ENCODE measurements at places on chromosomes 2 and 18.

DNA sequence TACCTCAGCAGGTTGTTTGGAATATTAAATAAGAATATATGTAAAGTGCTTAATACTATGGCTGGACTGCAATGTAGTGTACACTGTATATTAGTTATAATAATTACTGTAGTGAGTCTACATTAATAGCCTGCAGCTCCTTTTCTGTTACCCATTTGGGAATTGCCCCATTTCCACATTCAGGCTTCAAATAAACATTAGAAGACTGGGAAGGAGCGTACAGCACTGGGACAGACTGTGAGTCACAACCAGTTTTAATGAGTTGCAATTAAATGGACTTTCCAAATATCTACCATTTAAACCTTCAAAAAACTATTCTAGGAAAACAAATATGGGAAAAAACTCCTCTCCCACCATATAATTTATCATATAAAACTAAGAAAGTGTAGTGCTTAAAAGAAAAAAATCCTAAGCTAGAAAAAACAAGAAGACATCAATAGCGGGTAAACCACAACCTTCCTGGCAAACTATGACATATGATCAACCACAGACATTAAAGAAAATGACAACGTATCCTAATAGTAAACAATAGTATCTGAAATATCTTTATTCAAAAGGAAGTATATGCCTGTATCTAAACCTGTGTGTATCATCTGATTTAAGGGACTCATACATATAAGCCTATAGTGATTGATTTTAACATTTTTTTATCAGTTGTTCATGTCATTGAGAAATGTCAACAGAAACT lies 86.1 kb downstream of the TRIP12 start:
- no peak for DNase-seq

DNA sequence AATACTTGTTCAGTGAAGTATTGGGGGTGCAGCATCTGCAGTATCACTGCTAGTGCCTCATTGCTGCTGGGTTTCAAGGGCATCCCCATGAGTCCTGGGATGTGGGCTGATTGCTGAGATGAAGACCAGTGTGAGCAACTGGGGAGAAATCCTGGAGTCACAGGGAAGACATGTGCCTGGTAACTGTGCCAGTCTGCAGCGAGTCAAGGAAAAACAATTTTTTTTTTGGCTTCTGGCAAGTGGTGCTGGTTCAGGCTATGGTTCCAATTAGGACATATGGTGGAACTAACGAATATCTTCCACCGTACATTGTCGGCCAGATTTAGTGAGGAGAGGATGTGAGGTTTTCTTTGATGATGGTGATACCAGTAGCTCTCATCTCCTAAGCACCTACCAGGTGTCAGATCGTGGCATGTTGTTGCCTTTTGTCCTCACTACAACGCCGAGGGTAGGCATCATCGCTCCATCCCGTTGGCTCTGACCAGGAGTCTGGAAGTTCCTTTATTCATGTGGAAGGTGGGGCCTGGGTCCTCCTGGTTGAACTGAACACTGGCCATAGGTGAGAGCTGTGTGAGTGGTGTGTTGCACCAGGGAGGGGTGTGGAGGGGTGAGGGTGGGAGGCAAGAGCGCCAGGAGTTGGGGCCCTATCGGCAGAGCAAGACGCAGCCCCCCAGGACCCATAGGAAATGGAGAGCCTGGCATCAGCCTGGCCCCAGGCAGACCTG lies 118.0 kb upstream of the HS6ST1 start:
- DNase-seq: no peak

DNA sequence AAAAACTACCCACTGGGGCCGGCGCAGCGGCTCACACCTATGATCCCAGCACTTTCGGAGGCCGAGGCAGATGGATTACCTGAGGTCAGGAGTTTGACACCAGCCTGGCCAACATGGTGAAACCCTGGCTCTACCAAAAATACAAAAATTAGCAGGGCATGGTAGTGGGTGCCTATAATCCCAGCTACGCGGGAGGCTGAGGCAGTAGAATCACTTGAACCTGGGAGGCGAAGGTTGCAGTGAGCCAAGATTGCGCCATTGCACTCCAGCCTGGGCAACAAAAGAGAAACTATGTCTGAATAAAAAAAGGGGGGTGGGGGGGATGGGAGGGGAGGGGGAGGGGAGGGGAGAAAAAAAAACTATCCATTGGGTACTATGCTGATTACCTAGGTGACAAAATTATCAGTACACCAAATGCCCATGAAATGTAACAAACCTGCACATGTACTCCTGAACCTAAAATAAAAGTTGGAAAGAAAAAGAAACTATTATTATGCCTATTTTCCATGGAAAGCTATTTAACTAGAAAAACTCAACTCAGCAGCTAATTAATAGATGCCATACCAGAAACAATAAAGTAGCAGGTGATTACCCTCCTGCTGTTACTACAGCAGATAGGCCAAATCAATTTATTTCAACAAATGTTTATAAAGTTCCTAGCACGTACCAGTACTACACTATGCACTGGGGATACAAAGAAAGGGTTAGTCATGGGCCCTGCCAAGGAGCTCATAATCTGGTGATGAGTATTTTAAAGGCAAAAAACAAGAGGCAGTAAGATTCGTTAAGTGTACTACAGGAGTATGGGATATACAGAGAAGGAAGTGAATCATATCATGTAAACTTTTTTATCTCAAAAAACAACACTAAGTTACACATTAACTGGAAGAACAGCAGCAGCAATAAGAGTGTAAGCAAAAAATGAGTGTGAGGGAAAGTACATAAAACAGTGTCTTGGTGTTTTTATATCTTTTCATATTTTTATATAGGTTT lies 112.8 kb upstream of the SLC39A10 start:
- DNase-seq: no peak

DNA sequence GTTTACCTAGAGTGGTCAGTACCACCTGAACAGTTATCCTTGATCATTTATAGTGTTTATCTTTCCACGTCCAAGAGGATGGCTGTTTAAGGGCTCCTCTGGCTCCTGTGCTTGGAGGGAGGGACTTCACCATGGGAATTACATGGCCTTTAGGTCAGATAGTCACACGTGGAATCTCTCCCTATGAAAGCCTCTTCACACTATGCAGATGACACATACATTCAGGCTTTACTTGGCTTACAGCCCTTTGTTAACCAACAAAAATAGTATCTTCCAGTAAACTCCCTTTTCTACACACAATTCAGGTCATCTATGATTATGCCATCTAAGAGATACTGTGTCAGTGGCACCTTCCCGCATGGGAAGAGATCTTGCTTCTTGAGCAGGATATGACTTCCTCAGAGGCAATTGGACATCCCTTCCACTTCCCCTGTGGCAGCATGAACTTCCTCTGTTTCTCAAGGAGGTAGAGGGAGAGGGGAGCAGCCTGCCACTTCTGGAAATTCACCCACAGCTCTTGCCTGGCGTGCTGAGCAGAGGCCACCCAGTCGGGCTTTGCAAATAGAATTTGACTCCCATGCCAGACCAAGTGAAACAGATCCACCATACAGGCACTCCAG lies 53.5 kb downstream of the COLEC12 start:
- no peak for DNase-seq

DNA sequence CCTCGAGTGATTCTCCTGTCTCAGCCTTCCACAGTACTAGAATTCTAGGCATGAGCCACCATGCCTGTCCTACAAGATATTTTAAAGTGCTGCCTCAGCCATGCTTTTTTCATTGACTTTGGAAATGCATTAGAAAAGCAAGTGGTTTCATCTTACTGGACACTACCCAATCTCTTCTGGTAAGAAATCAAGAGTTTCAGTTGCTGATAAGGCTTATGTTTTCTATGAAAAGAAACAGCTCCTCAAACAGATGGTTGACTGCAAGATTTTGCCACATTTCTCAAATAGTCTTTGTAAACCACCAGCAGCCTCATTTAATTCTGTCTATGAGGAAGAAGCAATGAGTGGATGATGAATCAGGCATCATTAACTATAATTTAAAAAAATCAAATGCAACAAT lies 264.5 kb upstream of the LRP1B start:
- no peak for DNase-seq

GRCh38 chr2:183995632-183996031 lies 602.7 kb upstream of the ZNF804A start:
- DNase-seq: peak; percentile 87

GRCh38 chr18:10301831-10302483 lies 152.5 kb upstream of the APCDD1 start:
- DNase-seq: no peak

DNA sequence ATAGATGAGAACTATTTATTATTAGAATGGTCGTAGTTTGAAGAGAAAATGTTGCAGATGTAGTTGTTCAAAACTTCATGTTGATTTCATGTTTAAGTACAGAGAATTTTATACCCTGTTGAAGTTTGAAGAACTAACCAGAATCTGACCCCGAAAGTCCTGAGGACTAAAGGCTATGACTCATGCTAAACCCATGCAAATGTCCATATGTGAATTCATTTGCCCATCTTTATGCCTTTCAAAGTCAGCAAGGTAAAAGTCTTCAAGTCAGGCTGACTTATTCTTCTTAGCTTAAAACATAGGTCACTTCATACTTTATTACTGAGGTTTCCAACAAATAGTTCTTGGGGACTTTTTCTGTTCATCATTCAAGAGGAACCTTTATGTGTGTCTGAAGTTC lies 185.5 kb downstream of the CCDC85A start:
- no peak for DNase-seq

DNA sequence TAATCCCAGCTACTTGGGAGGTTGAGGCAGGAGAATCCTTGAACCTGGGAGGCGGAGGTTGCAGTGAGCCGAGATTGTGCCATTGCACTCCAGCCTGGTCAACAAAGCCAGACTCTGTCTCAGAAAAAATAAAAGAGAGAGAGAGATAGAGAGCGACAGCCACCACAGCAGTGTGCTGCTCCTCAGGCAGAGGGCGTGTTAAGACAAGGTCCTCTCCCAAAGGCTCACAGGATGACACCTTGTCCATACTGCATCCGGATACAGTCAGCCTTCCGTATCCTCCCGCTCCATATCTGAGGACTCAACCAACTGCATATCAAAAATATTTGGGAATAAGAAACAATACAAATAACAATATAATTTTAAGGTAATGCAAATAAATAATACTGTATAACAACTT lies 20.1 kb downstream of the ARL4C start:
- no peak for DNase-seq

GRCh38 chr18:36695806-36696205 lies 133.0 kb downstream of the TPGS2 start:
- no peak for DNase-seq

GRCh38 chr2:222468346-222468745 lies 44.0 kb downstream of the SGPP2 start:
- DNase-seq: peak; percentile 8

GRCh38 chr2:19810637-19811036 lies 91.1 kb downstream of the TTC32 start:
- DNase-seq: no peak

DNA sequence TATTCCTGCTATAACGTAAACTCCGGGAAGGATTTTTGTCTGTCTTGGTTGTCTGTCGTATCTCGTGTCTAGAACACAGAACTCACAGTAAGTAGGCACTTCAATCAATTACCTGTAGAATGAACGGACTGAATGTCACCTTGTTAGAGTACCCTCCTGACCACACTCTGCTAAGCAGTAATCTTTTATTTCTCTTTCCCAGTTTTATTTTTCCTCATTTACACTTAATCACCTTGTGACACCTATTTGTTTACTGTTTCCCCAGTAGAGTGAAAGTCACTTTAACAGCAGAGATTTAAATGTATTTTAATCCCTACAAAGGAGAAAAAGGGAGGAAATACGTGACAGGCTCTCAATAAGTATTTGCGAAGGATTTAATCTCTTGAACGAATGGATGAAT lies 514 bp upstream of the EPB41L5 start:
- DNase-seq: no peak

GRCh38 chr2:234451242-234451641 lies 45.6 kb downstream of the ARL4C start:
- DNase-seq: no peak

- no peak for DNase-seq
Observed at GRCh38 chr2:136696438-136696837, 68.9 kb upstream of the THSD7B start.

- DNase-seq: peak; percentile 61
Observed at GRCh38 chr18:27599202-27599829, 414.2 kb upstream of the CHST9 start.

DNA sequence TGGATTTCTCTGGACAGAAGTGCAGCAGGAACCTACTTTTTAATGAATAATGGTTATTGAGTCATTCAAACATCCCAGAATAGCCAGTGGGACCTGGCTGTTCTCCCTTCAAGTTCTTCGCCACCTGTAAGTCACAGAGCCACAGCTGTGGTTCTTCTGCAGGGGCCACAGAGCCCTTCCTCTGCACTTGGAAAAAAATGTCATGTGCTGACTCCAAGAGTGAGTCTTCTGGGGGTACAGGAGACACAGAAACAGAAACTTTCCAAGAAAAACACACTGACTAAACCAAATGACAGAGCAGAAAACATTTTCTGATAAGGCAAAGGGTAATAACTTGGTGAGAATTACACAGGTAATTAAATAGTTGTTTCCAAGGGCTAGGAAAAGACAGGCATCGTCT lies 68.7 kb upstream of the FN1 start:
- DNase-seq: no peak

- no peak for DNase-seq
Observed at GRCh38 chr2:45505138-45505537, 105.9 kb downstream of the SRBD1 start.

- peak; percentile 60 for DNase-seq
Observed at GRCh38 chr2:109510136-109511028, 103.4 kb downstream of the SEPTIN10 start.

DNA sequence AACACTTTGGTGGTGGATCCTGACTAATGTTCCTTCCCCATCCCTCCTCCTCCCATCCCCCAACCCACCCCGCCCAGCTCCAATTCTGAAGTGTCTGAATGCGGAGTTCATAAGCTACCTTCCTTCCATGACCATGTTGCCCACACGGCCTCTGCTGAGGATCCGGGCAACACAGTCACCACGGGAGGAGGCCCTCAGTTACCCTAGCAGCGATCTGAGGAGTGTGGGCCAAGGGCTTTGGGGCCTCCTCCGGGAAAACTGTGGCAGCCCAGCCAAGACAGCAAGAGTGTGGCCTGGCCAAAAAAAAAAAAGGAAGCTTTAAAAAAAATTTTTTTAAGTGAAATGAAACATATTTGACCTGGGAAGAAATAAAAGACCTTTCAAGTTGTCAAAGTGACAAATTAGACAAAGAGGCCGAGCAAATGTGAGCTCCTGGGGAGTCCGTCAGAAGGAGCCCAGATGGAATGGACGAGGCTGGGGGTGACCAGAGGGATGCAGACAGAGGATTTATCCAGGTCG lies 169.0 kb upstream of the PKDCC start:
- DNase-seq: no peak

GRCh38 chr2:219296142-219296541 lies 13.1 kb downstream of the PTPRN start:
- no peak for DNase-seq

GRCh38 chr18:61980355-61980754 lies 87.5 kb upstream of the RNF152 start:
- no peak for DNase-seq

DNA sequence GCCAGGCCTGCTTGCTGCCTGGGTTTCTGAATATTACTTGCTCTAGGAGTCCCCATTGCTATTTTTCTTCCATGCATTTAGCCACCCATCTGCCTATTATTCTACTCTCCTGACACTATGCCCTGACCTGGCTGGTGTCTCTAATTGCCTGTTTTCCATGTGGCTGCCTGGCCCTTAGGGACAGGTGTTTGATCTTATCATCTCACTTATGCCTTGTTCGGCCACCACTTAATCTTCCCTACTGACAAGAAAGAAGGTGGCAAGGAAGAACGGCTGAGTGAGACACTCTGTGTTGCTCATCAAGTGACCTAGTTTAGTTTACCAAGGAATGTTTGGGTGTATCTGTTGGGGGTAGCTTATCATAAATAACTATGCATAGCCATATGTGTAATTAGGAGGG lies 50.4 kb upstream of the RAPH1 start:
- no peak for DNase-seq

GRCh38 chr2:85644909-85645308 lies 23.1 kb downstream of the SFTPB start:
- no peak for DNase-seq

All from NCI-H1092 treated with DMSO at 0.1 percent for 48 hours (cell line).